ENCODE measurements at places on chromosomes 13 and 19.

DNA sequence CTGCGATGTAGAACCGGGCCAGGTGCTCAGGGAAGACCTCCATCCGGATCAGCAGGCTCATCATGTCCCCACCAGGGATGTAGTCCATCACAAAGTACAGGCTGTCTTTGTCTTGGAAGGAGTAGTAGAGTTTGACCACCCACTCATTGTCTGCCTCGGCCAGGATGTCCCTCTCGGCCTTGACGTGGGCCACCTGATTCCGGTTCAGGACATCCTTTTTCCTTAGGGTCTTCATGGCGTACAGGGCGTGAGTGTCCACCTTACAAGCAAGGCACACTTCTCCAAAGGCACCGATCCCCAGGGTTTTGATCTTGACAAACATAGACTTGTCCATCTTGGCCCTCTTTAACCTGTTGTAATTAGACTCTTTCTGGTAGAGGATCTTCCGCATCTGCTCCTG is 78.0 kb downstream of the LATS2 start:
- no peak for DNase-seq

- peak; percentile 7 for DNase-seq
Measured at GRCh38 chr19:13604902-13605586, 98.8 kb upstream of the CACNA1A start.

DNA sequence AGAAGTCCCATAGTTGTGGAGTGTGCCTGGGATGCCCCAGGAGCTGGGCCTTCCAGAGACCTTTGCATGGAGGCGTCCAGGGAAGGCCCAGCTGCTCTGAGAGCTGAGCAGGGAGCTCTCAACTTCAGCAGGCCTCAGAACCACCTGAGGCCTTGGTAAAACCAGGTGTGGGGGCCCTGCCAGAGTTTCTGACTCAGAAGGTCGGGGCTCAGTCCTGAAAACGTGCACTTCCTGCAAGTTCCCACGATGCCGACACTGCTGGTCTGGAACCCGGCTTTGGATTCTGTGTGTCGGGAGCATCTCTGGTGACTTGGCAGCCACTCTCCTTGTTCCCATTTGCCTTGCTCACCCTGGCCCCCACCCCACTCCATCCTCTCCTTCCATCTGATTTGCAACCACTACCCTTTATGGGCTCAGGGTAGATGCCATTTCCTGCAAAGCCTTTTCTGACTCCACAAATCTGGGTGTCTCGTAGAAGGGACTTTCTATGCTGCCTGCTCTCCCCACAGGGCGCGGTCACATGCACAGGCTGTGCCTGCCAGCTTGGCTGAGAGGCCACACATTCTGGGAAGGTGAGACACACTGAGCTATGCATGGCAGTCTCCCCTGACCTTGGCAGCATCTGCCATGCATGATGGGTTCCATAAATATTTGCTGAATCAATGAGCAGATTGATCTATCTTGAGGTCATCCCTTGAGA is 244.7 kb downstream of the COL4A1 start:
- no peak for DNase-seq

GRCh38 chr13:44403461-44404056 is 29.9 kb downstream of the SERP2 start:
- no peak for DNase-seq

GRCh38 chr13:88294368-88294767 is 623.2 kb downstream of the SLITRK5 start:
- no peak for DNase-seq

GRCh38 chr13:35475960-35476943 is at the start of gene MAB21L1:
Gene MAB21L1 (minus strand): TSS chr13:35476689. CDS start chr13:35476138, 551 bp downstream.
- peak; percentile 64 for DNase-seq

DNA sequence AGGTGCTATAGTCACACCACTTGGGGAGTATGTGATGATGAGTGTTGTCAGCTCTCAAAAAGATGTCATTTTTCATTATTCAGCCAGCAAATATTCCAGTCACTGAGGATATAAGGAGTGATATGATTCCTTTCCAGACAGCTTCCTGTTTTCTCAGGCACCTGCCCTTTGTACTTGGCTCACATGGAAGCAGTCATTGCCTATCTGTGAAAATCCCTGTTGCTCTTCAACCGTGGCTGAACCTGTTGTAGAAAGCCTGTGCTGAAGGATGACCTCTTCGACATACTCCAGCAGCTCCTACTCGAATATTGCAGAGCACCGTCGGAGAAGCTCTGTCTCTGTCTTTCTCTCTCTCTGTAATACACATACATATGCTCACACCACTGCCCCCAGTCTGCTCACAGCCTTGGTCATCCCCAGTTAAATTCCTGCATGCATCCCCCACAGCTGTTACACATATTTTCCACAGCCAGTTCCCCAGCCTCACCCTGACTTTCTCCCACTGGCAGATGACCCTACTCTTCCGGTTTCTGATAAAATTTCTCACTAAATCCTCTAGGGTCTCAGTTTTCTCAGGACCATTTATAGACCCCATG is 204.2 kb upstream of the ARGLU1 start:
- no peak for DNase-seq

DNA sequence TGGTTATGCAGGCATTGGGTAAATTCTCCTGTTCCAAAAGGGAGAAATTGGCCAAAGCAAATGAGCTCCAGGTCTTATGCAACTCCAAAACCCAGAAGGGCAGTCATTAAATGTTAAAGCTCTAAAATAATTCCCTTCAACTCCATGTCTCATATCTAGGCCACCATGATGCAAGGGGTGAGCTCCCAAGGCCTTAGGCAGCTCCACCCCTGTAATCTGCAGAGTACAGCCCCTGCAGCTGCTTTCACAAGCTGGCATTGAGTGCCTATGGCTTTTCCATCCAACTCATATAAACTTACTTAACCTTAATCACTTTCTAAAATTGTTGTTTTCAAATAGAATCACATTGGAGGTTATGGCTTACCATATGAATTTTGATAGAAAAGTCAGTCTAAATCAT is 44.7 kb upstream of the ZNF429 start:
- DNase-seq = no peak

DNA sequence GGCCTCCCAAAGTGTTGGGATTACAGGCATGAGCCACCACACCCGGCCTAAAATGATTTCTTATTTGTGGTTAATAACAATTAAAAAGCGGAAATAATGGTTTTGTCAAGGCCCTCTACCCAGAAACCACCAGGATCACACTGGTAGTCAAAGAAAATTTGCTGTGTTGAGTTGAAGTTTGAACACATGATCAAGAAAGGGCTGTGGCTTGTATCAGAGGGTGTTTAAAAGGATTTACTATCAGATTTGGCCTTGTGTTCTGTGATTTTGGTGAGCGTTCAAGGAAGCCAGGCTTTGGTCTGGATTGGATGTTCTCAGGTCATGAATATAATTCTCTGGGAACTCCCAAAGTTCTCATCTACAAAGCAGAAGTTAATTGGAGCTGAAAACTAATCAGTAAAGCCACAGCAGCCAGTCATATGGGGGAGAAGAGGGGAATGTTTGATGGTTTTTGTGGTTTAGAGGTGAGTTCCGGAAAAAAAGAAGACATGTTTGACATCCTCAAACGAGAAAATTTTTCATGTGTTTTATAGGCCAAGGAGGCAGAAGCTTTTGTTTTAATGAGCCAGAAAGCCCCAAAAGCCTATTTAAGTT is 10.6 kb upstream of the ZNF556 start:
- DNase-seq = no peak

GRCh38 chr19:10431943-10432735 is 11.8 kb downstream of the PDE4A start:
- DNase-seq = no peak

DNA sequence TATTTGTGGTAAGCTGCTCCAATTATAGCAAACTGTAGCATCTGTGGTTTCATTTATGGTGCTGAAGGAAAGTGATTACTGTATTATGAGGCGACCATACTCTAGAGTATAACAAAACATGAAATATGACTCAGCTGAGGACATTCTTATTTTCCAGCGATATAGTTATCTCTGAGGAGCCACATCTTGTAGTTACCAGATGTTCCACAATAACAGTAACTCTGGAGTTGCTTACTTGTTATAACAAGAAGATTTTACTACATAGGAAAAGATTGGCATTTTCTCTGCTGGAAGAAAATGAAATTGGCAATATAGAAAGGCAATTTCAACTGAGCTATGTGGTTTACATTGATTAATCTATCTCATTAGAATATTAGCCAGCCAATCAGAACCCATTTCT is 1634.2 kb downstream of the PCDH9 start:
- no peak for DNase-seq

DNA sequence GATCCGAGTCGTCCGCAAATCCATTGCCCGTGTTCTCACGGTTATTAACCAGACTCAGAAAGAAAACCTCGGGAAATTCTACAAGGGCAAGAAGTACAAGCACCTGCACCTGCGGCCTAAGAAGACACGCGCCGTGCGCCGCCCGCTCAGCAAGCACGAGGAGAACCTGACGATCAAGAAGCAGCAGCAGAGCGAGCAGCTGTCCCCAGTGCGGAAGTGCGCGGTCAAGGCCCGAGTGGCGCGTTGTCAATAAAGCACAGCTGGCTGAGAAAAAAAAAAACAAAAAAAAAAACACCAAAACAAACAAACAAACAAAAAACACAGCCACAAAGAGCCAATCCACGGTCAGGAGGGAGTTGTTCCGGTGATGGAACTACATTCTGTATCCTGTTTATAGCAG is 4.7 kb upstream of the GNA15 start:
- no peak for DNase-seq

- DNase-seq = no peak
Measured at GRCh38 chr19:21508198-21508597, 2.8 kb downstream of the ZNF429 start.

GRCh38 chr13:85462792-85463425 is 336.3 kb downstream of the SLITRK6 start:
- DNase-seq = no peak

GRCh38 chr13:45861322-45861721 is 9.8 kb upstream of the SIAH3 start:
- no peak for DNase-seq

GRCh38 chr19:11659612-11660011 is 62.3 kb downstream of the ZNF627 start:
- no peak for DNase-seq
